Mesothelial cell of epicardium (in vitro differentiated cells): ENCODE measurements at places on chromosomes 5 and 9.
A peak's percentile ranks its signal among the peaks of the same experiment; 100 is the strongest.

- DNase-seq, result no peak
Measured at GRCh38 chr9:37290366-37290939, 132.0 kb upstream of the GRHPR start.

- DNase-seq, result no peak
Measured at GRCh38 chr5:144451187-144451973, 280.7 kb downstream of the KCTD16 start.

DNA sequence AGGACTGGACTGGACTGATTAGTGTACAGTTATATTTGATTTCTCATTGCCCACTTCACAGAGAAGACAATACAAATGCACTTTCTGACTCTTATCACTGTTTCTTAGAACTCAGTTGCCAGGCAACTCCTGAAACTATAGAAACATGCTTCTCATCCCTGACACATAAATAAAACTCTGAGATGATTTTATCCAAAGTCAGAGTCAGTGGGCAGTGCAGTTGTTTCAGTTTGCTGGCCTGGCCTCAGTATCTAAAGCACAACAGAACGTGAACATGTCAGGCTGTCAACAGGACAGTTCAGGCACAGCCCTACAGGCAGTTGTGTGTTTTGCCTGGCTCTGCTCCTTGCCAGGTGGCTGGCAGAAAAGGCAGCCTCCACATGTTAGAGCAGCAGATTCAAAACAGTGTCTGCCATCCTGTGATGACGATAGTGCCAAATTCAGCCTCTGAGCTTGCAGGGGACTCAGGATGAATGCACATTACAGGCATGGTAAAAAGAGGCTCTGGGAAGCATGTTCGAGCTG is 65.1 kb upstream of the CCDC152 start:
- DNase-seq, result no peak

DNA sequence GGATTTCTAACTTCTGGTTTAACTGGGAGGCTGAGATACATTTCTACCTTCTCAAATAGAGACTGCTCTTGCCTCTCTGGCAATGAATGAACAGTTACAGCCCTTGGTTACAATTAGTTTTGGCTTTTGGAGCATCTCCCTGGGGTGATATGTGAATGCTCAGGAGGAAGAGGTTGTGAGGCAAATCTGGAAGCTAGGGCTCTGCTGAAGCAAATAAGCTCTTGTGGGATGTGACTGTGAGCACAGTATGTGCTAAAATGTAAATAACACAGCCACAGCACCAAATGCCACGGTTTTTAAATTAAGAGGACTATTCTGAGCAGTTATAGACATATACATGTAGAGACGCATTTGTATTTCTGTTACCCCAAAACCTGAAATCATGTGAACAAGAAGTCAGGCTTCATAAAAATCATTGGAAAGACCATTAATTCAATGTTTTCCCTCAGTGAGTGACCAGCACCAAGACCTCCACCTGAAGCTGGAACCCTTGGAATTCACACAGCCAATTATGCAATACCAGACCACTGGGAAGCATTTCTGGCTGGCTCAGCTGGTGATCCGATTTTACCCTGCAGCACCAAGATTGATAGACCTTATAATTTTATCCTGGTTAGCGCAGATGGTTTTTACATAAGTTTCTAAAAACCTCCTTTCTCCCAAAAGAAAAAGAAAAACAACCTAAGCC is 3.0 kb upstream of the SLC44A1 start:
- no peak for DNase-seq

GRCh38 chr5:2261004-2261703 is 378.4 kb upstream of the IRX4 start:
- DNase-seq, result no peak

GRCh38 chr5:66197764-66198405 is 53.8 kb downstream of the SREK1 start:
- no peak for DNase-seq

DNA sequence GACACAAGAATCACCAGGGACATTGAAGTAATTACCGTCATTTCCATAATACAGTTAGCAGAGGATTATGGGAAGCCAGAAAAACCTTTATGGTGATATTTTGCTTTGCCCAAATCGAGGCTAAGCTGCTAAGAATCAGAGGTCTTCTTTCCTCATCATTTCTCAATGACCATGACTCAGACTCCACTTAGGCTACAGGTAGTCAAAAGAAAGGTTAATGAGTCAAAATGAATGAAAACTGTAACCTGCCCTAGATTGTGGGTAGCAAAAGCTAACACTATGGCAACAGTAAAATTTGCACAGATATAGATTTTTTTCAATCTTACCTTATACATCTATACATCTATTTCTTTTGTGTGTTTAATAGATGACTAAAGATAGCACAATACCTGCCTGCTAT is 185.8 kb downstream of the CARTPT start:
- no peak for DNase-seq

DNA sequence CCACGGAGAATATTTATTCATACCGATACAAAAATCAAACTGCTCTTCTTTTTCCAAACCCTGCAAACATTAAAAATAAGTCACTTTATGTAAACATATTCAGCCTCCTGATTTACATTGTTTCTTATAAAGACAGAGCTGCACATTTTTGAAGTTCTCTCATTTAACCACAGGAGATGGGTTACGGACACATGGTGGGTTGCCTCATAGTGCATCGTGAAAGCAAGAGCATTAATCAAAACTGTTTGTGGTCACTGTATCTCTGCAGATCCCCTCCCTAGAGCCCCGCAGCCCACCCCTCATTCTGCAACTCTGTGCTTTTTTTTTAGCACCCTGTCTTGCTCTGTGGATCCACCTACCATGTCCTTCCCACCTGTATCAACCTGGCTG is 43.3 kb upstream of the EQTN start:
- no peak for DNase-seq

DNA sequence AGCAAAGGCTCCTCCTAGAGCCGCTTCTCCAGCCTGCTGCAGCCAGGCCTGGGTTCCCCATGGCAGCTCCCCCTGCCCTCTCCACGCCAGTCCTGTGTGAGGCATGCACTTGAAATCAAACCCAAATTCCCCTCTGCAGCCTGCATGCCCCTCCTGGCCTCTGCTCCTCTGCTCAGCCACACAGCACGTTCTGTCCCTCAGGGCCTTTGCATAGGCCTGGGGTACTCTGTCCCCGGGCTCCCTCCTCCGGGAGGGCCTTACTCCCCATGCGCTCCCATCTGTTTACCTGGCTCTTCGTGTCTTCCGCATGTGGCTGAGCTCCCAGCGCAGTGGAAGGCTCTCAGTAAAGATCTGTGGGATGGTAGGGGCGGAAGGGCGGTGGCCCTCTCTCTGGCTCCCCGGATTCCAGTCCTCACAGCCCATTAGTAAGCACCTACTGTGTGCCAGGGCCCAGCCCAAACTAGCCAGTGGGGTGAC is 203.5 kb upstream of the IER5L start:
- no peak for DNase-seq

DNA sequence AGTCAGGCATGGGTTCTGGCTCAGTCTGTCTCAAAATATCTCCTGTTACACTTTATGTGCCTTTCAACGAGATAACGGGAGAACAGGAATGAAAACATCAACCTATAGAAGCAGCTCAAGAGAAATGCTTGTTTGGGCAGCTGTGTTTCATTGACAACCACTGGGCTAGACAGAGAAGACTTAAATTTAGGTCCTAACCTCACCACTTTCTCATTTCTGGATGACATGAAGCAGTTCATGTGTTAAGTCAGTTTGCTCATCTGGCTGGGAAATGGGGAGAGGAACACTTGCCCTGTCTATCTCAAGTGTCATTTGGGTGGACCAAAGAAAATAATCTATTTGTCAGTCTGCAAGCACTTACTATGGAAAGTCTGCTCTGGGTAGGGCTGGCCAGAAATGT is 66.7 kb upstream of the PCA3 start:
- no peak for DNase-seq

- DNase-seq, result no peak
Measured at GRCh38 chr5:135372654-135373381, 26.2 kb downstream of the MACROH2A1 start.

- no peak for DNase-seq
Measured at GRCh38 chr5:122165559-122166078, 36.3 kb downstream of the ZNF474 start.

DNA sequence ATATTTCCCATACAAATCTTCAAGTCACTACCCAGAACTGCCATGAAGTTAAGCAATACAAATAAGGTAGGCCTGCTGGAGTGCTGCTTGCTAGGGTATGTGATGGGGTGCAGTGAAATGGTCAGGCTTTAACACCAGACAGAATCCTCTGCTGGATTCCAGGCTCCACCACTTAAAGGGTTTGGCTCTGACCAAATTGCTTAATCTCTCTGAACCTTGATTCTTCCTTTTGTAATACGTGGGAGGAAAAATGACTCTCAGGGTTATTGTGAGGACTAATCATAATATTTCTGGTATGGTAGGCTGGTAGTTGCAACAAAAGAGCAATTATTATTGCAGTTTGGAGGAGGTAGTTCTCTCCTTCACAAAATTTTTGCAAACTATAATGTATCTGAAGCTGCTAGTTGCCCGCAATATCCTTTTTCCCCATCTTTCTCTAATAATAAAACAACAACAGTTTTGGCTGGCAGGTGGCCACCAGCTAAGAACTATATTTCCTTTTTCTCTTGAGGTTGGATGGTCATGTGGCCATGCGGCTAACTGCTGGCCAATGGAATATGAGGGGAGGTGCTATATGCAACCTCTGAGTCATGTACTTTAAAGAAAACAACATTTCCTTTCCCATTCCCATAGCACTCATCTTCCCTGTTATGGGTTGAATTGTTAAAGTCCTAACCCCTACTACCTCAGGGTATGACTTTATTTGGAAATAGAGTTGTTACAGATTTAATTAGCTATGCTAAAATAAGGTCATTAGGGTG is 44.1 kb downstream of the CCL28 start:
- no peak for DNase-seq

- DNase-seq, result no peak
Measured at GRCh38 chr5:58545912-58546311, 37.0 kb upstream of the RAB3C start.

GRCh38 chr5:159481751-159482150 is 151.5 kb upstream of the IL12B start:
- no peak for DNase-seq

GRCh38 chr5:92081958-92082712 is 699.0 kb upstream of the ARRDC3 start:
- DNase-seq, result no peak

- DNase-seq, result no peak
Measured at GRCh38 chr5:111851631-111852548, 94.9 kb upstream of the NREP start.

DNA sequence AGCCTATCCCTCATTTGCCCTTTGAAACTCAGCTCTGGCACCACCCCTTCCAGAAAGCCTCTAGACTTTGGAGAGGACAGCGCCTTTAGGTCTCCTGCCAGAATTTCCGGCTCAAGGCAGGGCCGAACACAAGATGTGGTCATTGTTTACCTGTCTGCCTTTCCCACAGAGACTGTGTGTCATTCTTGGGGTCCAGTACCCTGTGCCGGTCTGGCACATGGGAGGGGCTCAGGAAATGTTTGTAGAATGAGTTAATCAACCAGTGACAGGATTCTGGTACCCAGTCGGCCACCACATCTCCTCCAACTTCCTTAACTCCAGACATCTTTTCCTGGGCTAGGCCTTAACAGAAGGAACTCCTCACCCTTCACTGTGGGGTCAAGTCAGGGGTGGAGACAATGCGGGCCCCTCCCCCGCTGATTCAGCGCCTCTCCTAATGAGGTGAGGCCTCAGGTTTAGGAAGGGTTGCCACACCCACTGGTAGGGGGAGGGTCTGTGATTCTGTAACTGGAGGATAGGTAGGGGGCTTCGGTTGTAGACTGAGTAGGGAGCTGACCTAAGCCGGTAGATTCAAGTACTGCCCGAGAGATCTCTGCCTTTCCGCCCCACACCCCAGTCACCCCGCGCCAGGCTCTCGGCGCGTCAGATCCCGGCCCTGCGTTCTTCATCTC is 29.3 kb downstream of the PCDH1 start:
- no peak for DNase-seq

DNA sequence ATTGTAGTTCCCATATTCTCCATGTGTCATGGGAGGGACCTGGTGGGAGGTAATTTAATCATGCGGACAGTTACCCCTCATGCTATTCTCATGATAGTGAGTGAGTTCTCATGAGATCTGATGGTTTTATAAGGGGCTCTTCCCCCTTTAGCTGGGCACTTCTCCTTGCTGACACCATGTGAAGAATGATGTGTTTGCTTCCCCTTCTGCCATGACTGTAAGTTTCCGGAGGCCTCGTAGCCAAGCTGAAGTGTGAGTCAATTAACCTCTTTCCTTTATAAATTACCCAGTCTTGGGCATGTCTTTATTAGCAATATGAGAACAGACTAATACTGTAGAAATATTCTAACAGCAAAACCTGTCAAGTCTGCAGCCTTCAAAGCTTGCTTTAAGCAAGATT is 293.2 kb downstream of the CTNND2 start:
- DNase-seq, result no peak

- DNase-seq, result no peak
Measured at GRCh38 chr9:127660886-127661741, 45.7 kb upstream of the CFAP157 start.

GRCh38 chr9:35696520-35697215 is 6.9 kb upstream of the TPM2 start:
- peak; percentile 70 for DNase-seq

GRCh38 chr5:56658972-56659371 is 156.4 kb upstream of the MAP3K1 start:
- DNase-seq, result no peak

GRCh38 chr9:34988218-34989002 is 1.1 kb upstream of the DNAJB5 start:
- DNase-seq, result no peak

DNA sequence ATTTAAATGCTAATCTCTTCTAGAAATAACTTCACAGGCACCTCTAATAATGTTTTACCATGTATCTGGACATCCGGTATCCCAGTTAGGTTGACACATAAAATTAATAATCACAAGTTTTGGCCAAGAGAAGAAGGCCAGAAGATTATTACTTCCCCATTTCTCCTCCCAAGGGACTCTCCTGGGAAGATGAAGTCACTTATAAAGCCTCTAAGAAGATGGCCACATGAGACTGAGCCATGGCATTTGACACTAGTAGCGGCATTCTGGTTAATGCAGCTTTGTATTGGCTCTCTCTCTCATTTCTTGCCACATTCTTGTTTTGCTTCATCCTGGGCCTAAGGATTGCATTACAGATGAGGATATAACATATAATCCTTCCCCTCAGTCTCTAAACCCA is 34.5 kb upstream of the RASA1 start:
- DNase-seq, result no peak

DNA sequence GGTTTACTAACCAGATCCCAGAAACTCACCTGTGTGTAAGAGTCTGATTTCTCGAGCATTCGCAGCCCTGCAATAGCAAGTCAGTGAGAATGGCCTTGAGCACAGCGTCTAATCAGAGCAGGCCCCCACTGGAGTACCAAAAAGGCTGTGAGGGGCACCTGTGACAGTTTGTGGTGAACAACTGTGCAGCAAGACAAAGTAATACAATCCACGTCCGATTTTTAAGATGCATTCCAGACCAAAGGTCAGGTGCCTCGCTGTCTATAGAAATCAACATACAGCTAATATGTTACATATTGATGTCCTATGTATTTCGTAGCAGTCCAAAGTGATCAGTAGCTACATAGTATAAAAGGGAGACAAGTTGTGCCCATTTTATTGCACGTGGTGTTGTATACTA is 55.7 kb upstream of the BOD1 start:
- DNase-seq, result no peak

- DNase-seq, result no peak
Measured at GRCh38 chr5:147617191-147617606, 107.3 kb upstream of the DPYSL3 start.

GRCh38 chr9:121295662-121296191 is 27.8 kb downstream of the GSN start:
- DNase-seq, result no peak

- DNase-seq, result no peak
Measured at GRCh38 chr9:134361843-134362414, 35.7 kb downstream of the RXRA start.
